ENCODE measurements at places on chromosomes 3 and 15.

DNA sequence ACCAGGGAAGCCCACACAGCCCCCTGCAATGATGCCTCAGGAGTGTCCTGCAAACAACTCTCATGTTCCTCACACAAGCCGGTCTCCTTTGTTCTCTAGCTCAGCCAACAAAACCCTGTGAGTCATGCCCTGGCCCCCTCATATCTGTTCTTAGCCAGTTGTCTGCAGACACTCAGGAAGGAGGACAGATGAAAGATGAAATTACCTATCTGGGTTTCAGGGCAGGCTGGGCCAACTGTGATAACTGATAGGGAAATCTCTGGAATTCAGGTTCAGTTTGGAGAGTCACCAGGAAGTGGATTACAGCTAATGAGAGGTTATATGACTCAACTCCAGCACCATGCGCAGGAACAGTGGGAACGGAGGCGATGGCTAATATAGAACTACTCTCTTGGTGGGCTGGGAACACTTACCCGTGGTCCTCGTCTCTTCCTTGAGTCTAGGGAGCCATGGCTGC lies 352.0 kb upstream of the ADAMTS9 start:
- no peak for DNase-seq

DNA sequence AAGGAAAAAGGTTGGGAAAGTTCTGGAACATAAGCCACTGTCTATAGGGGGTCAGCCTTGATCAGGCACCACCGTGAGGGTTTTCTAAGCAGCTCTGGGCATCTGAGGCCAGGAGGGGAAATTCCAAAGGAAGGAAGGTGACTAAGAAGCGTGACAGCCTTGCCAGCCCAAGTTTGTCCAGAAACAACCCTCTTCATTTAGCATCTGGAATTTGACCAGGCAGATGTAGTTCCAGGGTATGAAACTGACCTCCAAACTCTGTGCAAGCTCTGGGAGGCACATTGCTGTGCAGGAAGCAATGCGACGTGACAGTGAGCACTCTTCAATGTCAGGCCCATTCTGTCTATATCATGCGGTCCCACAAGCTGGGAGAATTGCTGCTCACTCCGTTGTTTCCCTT lies 85.4 kb upstream of the TPM1 start:
- no peak for DNase-seq

GRCh38 chr3:71551311-71551919 lies 32.1 kb downstream of the FOXP1 start:
- no peak for DNase-seq

GRCh38 chr15:49495993-49496753 lies 73.1 kb downstream of the FGF7 start:
- DNase-seq: no peak

GRCh38 chr3:196643201-196643749 lies 3.8 kb downstream of the NRROS start:
- no peak for DNase-seq

- DNase-seq: no peak
Measured at GRCh38 chr15:61890106-61890505, 170.1 kb downstream of the VPS13C start.

- peak; percentile 18 for DNase-seq
Measured at GRCh38 chr15:51879555-51879954, 50.1 kb downstream of the TMOD3 start.

DNA sequence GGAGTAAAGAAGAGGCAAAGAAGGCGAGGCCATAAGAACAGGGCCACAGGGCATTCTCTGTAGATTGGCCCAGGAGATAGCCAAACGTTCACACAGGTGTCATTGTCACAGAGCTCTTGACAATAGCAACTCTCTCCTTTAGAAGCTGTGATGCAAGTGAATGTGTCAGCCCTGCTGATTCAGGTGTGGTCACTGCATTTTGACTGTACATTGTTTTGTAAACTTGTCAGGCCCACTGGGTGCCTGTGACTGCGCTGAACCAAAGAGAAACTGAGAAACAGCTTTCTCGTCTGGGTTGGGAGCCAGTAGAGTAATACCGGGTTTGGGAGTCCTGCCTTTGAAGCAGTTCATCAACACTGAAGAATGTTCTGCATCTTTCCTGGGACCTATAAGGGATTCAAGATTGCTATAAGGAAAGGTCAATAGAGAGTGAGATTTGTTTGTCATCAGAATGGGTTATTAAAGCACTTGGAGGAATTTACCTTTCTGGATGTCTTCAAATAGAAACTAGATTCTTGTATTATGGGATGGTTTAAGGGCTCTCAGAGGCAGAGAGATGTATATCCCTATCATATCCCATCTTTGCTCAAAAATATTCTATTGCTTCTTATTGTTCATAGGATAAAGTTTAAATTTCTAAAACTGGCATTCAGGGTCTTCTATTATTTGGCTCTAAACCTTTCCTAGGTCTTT lies 45.4 kb downstream of the TMEM45A start:
- no peak for DNase-seq

- DNase-seq: no peak
Measured at GRCh38 chr15:91408476-91409076, 308.5 kb downstream of the SV2B start.

DNA sequence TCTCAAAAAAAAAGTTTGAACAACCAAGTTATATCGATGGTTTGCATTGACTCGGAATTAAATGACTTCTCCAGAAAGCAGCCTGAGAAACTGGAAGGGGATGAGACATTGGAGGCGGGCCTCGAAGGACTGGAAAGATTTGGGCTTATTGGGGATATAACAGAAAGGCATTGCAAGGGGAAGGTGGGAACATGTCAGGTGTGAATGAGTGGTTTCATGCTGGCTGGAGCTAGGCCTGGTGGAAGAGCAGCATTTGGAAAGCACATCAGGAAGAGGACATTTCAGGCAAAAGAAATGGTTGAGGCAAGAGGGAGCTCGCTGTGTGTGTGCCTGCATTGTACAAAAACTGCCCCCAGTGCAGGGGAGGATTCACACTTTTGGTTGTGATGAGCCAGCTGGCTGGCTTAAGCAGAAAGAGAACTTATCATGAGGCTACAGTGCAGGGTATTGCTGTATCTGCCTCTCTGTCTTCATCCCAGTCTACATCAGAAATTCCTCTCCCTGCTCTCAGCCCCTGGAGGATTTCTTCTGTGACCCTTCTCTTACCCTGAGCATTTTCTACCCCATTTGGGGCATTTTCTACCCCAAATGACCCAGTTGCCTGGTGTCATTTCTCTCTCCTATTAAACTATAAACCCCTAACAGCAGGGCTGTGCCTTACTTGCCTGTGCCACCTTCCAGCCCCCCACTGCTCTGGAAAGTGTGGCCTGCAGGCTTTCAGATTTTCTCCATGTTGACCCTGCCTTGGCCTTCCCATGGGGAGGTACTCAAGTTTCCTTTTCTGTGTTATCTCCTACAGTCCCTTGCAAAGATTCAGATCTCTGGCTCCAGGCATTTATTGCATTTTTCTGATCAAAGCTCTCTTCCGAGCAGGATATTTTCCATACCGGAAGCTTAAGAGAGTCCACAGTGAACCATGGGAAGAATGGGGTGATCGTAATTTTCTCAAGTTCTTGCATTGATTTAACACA lies 64.4 kb upstream of the FLNB start:
- DNase-seq: no peak

- DNase-seq: no peak
Measured at GRCh38 chr15:77085297-77085696, 14.4 kb upstream of the TSPAN3 start.

DNA sequence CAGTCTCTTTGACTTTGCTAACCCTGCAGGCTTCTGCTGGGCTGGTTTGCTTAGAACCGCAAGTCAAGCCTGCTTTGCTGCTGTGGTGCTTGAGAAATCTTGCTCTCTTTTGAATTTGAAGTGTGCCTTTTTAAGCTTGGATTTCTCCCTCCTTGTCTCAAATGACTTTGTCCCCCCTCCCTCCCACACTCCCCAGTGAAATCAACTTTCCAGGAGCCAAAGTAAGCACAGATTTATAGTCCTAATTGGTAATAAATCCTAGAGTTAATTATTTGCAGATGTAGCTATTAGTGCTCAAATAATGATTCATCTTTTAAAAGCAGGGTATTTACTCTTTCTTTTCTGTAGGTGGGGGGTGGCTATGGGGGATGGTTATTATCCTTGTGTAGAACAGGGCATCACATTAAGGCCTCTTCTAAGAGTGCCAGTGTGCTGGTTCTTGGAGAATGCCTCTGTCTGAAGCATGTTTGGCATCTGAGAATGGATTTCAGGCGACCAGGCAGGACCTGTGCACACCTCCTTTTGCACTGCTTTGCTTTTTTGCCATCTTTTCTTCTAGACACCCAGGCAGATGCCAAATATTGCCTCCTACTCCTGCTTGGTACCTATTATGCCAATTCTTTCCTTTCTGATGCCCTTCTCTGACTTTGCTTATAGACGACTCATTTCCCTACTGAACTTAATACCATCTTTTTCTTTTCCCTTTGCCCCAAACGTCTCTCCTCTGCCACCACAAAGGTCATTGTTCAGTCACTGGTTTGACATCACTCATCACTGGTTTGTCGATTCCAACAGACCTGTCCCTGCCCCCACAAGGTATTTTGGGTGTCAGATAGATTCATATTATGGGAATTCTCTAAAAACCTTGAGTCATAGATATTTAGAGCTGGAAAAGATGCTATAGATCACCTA lies 50.7 kb downstream of the CLDN11 start:
- no peak for DNase-seq

DNA sequence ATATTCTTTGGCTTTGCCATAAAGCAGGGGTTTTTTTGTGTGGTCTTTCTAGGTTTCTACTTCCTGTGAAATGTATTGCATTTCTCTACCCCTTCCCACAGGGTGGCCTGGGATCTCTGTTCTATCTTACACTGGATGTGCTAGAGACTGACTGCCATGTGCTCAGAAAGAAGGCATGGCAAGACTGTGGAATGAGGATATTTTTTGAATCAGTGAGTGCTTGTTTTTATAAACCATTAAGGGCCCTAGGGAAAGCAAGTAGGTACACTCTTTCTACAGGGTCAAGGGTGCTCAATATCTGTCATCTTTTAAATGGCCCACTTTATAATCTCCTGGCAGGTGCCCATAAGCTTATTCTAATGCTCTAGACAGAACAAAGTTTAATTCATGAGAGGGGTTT lies 730 bp downstream of the FETUB start:
- no peak for DNase-seq

DNA sequence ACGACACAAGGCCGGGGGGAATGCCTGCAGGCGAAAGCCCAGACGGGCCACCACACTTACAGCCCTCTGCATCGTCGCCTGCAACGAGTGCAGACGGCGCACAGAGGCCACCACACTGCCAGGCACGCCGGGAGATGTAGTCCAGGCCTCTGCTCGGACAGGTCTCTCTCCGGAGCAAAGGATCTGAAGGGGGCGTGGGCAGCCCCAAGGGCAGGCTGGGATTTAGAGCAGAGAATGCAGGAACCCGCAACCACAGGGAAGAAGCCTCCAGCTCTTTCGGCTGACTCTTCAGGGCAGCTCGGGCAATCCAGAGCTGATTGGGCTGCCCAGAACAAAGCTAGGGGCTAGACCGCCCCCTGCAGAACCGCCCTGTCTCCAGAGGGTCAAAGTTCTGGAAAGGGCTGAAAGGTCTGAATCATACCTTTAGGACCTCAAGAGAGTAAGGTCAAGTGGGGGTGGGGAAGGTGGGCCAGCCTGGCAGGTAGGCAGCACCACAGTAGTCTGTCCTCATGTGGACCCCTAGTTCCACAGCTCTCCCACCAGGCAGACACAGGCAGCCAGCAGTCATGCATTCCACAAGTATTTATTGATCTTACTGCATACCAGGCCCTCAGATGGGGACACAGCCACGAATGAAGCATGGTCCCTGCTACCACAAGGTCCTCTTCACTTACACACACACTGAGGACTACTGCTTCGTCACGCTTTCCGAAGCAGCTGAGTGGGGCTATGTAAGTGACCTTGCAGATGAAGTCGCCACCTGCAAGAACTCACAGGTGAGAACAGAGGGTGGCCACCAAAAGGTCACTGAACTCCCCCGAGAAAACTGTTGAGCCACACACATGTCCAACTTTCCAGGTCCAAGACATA lies at the start of gene AMT:
TSS of gene AMT (minus strand) at position 95 of the 870 bp plus-strand sequence. CDS start at position 72, 23 bp downstream.
- DNase-seq: no peak

DNA sequence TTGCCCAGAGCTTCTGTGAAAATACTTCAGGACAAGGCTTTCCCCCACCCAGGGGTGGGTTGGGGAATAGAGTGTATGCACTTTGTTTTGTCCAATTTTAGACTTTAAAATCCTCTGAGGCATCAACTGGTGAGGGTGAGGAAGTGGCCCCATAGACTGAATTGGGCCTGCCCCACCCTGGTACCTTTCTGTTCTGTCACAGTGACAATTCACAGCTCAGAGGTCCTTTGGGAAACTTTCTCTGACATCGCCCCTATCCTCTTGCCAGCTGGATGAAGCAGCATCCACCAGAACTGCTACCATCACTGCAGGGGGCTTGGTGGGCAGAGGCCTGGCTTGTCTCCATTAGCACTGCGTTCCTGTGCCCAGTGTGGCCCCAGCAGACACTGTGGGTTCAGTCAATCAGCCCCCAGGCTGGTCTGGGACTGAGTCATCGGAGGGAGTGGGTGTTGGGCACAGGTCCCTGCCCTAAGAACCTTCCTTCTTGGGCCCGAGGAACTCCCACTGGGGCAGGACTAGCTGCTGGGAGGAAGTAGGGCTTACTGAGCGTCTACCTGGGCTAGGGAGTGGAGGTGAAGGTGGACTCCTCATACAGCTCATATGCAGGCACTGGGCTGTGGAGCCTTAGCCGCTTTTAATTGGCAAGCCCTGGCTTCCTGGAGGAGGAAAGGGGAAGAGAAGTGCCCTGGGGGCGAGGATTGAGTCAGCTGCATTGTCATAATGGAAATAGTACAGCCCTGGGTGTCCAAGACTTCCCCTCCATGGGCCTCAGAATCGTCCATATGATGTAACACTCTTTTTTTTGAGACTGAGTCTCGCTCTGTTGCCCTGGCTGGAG lies 1.5 kb upstream of the PPM1M start:
- DNase-seq: no peak

DNA sequence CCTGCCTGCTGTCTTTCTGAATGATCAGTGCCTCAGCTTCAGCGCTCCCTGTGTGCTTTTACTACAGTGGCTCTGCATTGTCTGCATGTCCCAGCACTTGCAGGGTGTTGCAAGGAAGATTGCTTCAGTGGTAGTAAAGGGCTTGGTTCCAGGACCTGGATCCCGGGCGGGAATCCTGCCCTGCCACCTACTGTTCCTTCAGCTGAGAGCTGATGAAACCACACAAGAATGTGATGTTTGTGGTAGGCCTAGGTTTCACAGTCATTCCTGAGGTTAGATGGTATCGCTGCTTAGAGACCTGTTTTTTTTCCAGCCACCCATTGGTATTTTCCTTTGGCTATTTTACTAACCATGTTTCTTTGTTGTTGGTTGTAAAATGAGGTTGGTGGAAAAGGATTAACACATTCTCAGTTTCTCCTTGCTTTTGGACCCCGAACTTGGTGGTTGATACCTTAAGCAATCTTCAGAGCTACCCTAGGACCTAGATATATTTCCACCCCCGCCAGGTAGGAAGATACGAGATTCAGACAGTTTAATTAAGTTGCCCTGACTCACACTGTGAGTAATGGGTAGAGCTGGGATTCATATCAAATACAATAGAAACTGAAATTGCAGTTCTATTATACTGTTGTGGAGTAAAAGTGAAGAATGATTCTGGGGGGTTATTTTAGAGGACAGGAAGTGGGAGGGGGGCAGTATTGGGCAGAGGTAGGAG lies 11.4 kb downstream of the GPR87 start:
- DNase-seq: peak; percentile 86

- DNase-seq: no peak
Measured at GRCh38 chr3:46662771-46663551, 30.5 kb downstream of the ALS2CL start.

GRCh38 chr3:160956785-160957184 lies 148.4 kb downstream of the B3GALNT1 start:
- DNase-seq: no peak

- no peak for DNase-seq
Measured at GRCh38 chr15:101446518-101447167, 42.9 kb downstream of the PCSK6 start.

Measured in smooth muscle cell of the brain vasculature (primary cell).